ENCODE measurements at places on chromosomes 6 and 20.

GRCh38 chr6:4644996-4645395, 131.2 kb upstream of the CDYL start:
- H3K4me1 ChIP-seq = no peaks in the 10 kb centered on the region
- H3K36me3 ChIP-seq = no peaks in the 10 kb centered on the region
- H3K27ac ChIP-seq = no peak overlapping the region

- no peak for DNase-seq
- H3K36me3 ChIP-seq = no peaks in the 10 kb centered on the region
- H3K4me1 ChIP-seq = no peaks in the 10 kb centered on the region
- H3K27ac ChIP-seq = no peak overlapping the region
- no peaks in the 10 kb centered on the region for H3K27me3 ChIP-seq
Measured at GRCh38 chr6:23311211-23311610, 741.8 kb downstream of the HDGFL1 start.

GRCh38 chr6:166251211-166251610, 57.0 kb downstream of the PRR18 start:
- no peak overlapping the region for H3K27ac ChIP-seq
- H3K4me1 ChIP-seq = peaks cover 8% of the 10 kb centered on the region
- no peak for DNase-seq
- no peak overlapping the region for H3K4me3 ChIP-seq
- H3K36me3 ChIP-seq = no peaks in the 10 kb centered on the region
- H3K27me3 ChIP-seq = no peaks in the 10 kb centered on the region

GRCh38 chr6:166834049-166834448, 122.3 kb downstream of the RNASET2 start:
- H3K4me3 ChIP-seq = no peak overlapping the region
- no peaks in the 10 kb centered on the region for H3K27me3 ChIP-seq

- no peak for DNase-seq
- H3K4me3 ChIP-seq = no peak overlapping the region
- H3K36me3 ChIP-seq = no peaks in the 10 kb centered on the region
- H3K27ac ChIP-seq = no peak overlapping the region
Measured at GRCh38 chr6:160792708-160793107, 90.7 kb downstream of the PLG start.

DNA sequence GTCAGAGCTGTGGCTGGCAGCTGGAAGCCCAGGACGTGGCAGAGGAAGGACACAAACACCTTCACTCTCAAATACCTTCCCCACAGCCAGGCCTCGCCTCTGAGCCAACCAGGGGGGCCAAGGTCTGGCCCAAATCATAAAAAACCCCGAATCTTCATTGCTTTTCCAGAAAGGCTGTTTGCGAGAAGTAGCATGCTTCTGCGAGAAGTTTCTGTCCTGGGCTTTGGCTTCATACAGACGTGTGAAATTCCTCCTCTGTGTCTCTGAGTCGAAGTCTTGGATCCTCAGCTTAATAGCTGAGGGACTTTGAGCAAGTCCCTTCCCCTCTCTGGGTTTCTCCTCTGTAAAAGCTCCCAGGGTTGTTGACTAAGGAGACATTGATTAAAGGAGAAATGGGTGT, 63.0 kb downstream of the CHMP4B start:
- no peak overlapping the region for H3K27ac ChIP-seq
- H3K4me1 ChIP-seq = no peaks in the 10 kb centered on the region
- no peaks in the 10 kb centered on the region for H3K36me3 ChIP-seq
- H3K4me3 ChIP-seq = no peak overlapping the region
- no peaks in the 10 kb centered on the region for H3K27me3 ChIP-seq
- DNase-seq = no peak

DNA sequence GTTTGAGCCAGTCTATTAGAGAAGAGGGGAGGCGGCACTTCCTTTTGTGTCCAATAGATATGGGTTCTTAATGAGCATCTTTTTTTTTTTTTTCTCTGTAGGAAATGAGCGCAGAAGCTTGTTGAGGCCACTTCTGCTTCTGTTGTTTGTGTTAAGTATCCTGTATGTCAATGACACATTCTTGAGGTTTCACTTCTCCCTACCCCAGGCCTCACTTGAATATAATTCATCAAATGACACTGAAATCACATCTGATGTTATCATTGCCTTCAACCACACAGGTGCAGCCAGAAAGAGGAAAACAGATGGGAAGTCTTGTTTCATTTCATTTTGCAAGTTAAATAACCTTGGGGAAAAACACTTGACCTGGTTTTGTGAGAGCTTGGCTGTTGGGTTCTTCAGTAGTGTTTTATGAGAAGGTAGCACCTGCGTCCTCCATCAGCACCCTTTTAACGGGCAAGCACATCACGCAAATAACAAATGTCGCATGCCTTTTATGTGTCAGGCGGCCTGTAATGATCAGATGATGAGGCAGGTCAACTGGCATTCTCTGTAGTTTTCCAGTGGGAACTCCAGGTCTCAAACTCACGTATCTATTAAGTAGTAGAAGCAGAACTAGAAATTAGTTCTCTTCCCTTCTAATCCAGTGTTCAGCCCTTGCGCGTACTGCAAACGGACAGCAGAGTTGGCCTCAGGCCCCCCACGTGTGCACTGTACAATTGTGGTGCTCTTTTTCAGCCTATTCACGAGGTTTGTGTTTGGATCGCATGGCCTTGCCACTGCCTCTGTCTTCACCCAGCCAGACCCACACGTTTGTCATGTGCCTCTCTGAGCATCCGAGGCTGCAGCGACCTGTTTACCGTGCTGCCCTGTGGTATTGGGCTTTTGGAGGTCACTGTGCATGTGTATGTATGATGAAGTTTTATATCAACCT, 23.5 kb downstream of the PLEKHG1 start:
- no peak overlapping the region for H3K4me3 ChIP-seq
- no peak overlapping the region for H3K27ac ChIP-seq
- H3K36me3 ChIP-seq = no peaks in the 10 kb centered on the region
- H3K27me3 ChIP-seq = no peaks in the 10 kb centered on the region
- no peak for DNase-seq
- H3K4me1 ChIP-seq = no peaks in the 10 kb centered on the region

DNA sequence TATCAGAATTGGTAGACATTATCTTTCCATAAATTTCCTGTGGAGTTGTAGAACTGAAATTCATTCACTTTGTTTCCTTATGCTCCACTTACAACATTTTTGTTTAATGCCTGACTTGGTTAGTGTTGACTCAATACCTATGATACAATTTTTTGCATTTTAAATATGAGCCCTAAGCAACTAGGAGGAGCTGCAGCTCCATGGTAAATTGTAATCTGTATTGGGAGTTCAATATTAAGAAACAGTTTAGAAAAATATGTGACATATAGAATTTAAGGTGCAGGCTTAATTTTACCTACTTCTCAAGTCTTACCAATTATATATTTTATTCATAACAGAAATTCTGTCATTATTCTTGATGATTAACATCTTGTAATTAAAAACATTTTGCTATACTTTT, 868.3 kb downstream of the EYS start:
- no peak overlapping the region for H3K27ac ChIP-seq
- H3K4me3 ChIP-seq = no peak overlapping the region
- no peaks in the 10 kb centered on the region for H3K36me3 ChIP-seq
- no peaks in the 10 kb centered on the region for H3K27me3 ChIP-seq
- no peaks in the 10 kb centered on the region for H3K4me1 ChIP-seq
- DNase-seq = no peak

GRCh38 chr20:36975099-36975818, 23.8 kb upstream of the SAMHD1 start:
- no peaks in the 10 kb centered on the region for H3K27me3 ChIP-seq
- no peak for DNase-seq
- no peaks in the 10 kb centered on the region for H3K36me3 ChIP-seq

GRCh38 chr20:49270736-49271135, 7.1 kb downstream of the ZNFX1 start:
- H3K27me3 ChIP-seq = no peaks in the 10 kb centered on the region
- H3K4me1 ChIP-seq = peaks cover 29% of the 10 kb centered on the region
- no peak overlapping the region for H3K27ac ChIP-seq
- H3K4me3 ChIP-seq = peak overlapping the region; percentile 30

GRCh38 chr20:59207742-59208357, 44.2 kb downstream of the ZNF831 start:
- no peaks in the 10 kb centered on the region for H3K4me1 ChIP-seq
- no peak overlapping the region for H3K27ac ChIP-seq
- no peaks in the 10 kb centered on the region for H3K27me3 ChIP-seq
- H3K36me3 ChIP-seq = no peaks in the 10 kb centered on the region

DNA sequence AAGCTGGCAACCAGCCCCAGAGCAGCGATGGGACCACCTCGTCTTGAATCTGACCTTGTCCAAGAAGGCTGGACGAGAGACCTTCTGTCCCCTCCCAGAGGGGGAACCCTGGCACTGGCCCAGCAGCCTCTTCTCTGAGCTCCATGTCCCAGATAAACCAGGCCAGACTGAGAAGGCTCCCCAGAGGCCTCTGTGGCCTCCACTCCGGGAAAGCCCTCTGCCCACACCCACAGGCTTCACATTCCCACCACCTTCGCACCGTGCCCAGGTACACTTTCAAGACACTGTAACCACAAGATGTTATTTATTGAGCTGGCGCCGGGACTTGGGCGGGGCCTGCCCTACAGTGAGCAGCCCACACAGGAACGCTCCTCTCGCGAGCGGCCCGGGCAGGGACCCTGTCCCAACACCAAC, 33.2 kb downstream of the ADA start:
- no peak for DNase-seq
- H3K4me3 ChIP-seq = no peak overlapping the region
- peaks cover 35% of the 10 kb centered on the region for H3K4me1 ChIP-seq
- H3K27ac ChIP-seq = no peak overlapping the region

GRCh38 chr6:106637051-106637716, 7.8 kb downstream of the QRSL1 start:
- no peaks in the 10 kb centered on the region for H3K4me1 ChIP-seq
- H3K27ac ChIP-seq = no peak overlapping the region
- no peaks in the 10 kb centered on the region for H3K27me3 ChIP-seq

DNA sequence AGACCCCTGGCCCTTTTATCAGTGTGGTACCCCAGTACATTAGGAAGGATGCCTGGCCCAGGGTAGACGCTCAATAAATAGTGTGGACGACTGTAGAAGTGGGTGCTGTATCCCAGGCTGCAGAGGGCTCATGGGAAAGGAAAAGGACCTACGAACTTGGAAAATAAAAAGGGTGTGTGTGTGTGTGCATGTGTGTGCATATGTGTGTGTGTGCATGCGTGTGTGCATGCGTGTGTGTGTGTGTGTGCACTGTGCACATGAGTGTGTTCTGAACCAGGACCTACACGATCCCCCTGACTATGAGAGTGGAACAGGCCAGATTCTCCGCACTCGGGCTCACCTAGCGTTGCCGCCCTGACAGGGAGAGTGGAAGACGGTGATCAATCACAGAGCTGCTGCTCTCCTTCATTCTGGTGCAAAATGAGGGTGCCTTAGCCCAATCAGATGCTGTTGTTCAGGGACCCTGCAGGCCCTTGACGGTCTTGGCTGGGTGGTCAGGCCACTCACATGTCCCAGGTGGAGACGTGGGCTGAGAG, 3.5 kb upstream of the UNC93A start:
- no peaks in the 10 kb centered on the region for H3K36me3 ChIP-seq
- no peak for DNase-seq

DNA sequence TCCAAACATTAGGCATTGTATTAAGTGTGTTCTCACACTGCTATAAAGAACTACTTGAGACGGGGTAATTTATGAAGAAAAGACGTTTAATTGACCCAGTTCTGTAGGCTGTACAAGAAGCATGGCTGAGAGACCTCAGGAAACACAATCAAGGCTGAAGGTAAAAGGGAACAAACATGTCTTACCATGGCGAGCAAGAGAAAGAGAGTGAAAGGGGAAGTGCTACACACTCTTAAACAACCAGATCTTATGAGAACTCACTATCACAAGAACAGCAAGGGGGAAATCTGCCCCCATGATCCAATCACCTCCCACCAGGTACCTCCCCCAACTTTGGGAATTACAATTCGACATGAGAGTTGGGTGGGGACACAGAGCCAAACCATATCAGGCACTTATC, 86.6 kb upstream of the TOP1 start:
- no peaks in the 10 kb centered on the region for H3K36me3 ChIP-seq
- no peaks in the 10 kb centered on the region for H3K27me3 ChIP-seq
- H3K27ac ChIP-seq = no peak overlapping the region
- H3K4me3 ChIP-seq = no peak overlapping the region
- no peak for DNase-seq
- H3K4me1 ChIP-seq = no peaks in the 10 kb centered on the region

- H3K27me3 ChIP-seq = no peaks in the 10 kb centered on the region
- no peak overlapping the region for H3K27ac ChIP-seq
- no peak for DNase-seq
- H3K4me3 ChIP-seq = no peak overlapping the region
- H3K36me3 ChIP-seq = no peaks in the 10 kb centered on the region
Measured at GRCh38 chr6:100379386-100379785, 85.3 kb downstream of the SIM1 start.

- DNase-seq = no peak
- H3K4me3 ChIP-seq = peak overlapping the region; percentile 59
- peaks cover 67% of the 10 kb centered on the region for H3K4me1 ChIP-seq
- H3K36me3 ChIP-seq = no peaks in the 10 kb centered on the region
- peak overlapping the region; percentile 84 for H3K27ac ChIP-seq
- H3K27me3 ChIP-seq = no peaks in the 10 kb centered on the region
Measured at GRCh38 chr6:142884214-142885035, 60.6 kb downstream of the HIVEP2 start.

- no peaks in the 10 kb centered on the region for H3K27me3 ChIP-seq
- no peak for DNase-seq
- H3K4me1 ChIP-seq = no peaks in the 10 kb centered on the region
- H3K36me3 ChIP-seq = no peaks in the 10 kb centered on the region
- no peak overlapping the region for H3K27ac ChIP-seq
Measured at GRCh38 chr20:8334641-8335040, 202.6 kb downstream of the PLCB1 start.

GRCh38 chr6:3328145-3328544, 69.4 kb downstream of the PSMG4 start:
- DNase-seq = no peak
- H3K36me3 ChIP-seq = no peaks in the 10 kb centered on the region
- no peak overlapping the region for H3K4me3 ChIP-seq
- H3K4me1 ChIP-seq = peaks cover 44% of the 10 kb centered on the region

GRCh38 chr6:119493980-119494379, 144.4 kb upstream of the MAN1A1 start:
- no peak for DNase-seq
- H3K4me1 ChIP-seq = no peaks in the 10 kb centered on the region
- H3K36me3 ChIP-seq = no peaks in the 10 kb centered on the region
- H3K27me3 ChIP-seq = no peaks in the 10 kb centered on the region
- H3K27ac ChIP-seq = no peak overlapping the region

DNA sequence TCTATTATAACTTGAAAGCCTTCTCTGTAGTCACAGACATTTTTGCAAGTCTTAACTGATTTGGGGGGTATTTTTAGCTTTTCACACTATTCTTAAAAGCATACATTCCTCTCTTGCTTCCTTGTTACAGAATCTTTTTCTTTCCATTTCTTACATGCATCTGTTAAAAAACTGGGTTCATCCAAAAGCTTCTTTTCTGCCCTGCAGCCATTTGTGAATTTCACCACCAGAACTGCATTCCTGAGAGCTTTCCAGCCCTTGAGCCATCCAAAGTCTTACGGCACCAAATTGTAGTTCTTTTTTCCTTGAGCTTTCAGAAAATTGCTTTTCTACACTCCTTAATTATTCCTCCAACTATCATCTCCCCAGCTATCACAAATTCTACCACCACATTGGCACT, 19.7 kb upstream of the GSTA4 start:
- H3K27me3 ChIP-seq = no peaks in the 10 kb centered on the region
- H3K36me3 ChIP-seq = peaks cover 100% of the 10 kb centered on the region
- H3K4me1 ChIP-seq = no peaks in the 10 kb centered on the region
- H3K27ac ChIP-seq = no peak overlapping the region

Data from psoas muscle (tissue), 8 donors.